ENCODE measurements at places on chromosomes 7 and 10.

DNA sequence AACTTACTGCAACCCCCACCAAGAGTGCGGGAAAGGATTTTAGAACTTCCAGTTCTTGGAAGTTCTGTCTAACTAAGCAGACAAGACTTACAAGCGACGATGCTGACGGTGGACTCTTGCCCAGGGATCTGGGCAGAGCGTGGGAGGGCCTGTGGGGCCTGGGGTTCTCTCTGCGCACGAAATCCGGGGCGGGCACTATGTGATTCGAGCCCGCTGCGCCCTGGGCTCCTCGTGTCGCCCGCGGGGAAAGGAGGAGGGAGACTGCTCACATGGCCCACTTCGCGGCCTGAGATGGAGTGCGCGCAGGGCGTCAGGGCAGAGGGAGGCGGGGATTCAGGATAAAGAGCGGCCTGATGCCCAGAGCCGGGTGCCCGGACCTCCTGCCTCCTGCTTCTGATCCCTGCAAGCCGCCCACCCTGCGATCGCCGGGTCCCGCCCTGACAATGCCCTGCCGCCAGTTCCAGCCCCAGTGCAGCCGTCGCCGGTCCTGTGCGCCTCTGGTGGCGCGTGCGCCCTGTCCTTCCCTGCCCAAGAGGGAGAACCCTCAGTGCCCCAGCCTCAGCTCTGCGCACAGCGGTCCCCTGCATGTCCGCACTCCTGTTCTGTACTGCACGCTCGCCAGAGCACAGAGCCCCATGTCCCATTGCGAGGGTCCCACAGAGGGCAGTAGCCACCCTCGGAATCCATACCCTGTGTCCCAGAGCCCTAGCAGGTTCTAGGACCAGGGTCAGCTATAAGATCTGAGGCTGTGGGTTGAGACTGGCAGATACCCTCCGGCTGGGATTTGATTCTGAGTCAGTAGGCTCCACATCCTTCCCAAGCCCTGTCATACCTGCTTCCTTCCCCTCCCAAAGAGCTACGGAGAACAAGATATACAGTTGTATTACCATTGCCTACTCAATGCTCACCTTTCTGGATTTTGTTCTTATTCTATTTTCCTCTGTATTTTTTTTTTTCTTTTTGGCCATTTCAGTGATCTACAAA is 99.4 kb upstream of the TMEM106B start:
- DNase-seq, result peak; percentile 67

DNA sequence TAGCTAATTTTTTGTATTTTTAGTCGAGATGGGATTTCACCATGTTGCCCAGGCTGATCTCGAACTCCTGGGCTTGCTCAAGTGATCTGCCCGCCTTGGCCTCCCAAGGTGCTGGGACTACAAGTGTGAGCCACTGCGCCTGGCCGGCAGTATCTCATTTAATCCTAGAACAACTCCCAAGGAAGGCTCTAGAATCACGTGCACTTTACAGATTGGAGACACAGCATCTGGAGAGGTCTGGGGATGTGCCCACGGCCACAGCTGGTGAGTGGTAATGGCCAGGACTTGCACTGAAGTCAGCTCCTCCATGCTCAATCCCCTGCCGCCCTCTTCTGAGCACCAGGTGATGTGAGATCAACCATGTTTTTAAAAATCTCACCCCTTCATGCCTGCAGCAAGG is 43.1 kb downstream of the CARD11 start:
- DNase-seq, result no peak

DNA sequence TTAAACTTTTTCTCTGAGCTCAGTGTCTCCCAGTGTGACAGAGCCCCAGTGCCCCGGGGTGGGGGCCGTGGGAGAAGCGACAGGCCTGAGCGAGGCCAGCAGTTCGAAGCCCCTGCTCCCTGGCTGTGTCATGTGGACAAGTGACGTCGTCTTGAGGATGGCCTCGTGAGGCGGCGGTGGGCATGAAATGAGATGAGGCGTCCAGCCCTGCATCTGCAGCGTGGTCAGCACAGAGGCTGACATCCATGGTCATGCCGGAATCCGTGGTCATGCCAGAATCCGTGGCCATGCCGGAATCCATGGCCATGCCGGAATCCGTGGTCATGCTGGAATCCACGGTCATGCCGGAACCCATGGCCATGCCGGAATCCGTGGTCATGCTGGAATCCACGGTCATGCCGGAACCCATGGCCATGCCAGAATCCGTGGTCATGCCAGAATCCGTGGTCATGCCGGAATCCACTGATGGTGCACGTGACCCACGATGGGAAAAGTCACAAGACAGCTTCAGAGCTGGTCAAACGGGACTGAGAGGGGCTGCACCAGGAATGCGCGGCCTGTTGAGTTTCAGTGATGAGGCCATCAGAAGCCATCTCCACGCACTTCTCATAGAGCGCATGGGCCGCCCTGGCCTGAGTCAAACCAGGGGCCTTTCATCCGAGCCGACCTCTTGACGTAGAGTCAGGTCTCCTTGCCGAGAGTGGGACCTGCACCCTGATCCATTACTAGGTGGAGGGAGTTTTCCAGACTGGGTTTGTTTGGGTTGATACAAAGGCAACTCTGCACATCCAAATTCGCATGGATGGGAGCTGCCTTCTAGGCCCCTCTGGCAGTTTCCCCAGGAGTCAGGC is 342.5 kb downstream of the PTPRN2 start:
- DNase-seq, result no peak

GRCh38 chr10:103968441-103969391 is 1.8 kb downstream of the SLK start:
- no peak for DNase-seq

DNA sequence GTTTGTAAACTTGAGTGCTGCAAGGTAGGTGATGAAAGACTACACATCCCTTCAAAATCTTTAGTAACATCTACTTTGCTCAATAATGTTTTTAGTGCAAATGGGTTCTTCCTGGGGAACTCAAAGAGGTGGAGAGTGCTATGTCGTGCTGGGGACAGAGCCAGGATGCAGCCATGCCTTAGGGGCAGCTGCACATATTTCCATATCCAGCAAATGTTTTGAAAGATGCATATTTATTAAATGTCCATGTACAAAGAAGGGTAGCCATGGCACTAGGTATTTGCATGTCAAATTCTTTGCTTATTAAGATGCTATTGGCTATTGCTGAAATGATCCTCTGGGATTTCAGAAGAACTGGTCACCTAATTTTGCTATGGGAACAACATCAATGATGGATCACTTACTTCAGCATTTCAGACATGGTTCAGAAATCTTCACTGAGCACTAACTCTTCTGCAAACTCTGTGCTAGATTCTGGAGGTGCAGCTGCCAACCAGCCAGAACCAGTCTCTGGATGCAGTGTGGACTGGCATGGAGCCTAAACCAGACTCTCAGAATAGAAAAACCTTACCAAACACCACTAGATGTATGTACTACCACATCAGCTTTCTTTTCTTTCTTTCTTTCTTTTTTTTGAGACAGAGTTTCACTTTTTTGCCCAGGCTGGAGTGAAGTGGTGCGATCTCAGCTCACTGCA is 31.7 kb upstream of the DNMBP start:
- no peak for DNase-seq

- DNase-seq, result no peak
Observed at GRCh38 chr10:29576681-29577080, 58.1 kb downstream of the SVIL start.

DNA sequence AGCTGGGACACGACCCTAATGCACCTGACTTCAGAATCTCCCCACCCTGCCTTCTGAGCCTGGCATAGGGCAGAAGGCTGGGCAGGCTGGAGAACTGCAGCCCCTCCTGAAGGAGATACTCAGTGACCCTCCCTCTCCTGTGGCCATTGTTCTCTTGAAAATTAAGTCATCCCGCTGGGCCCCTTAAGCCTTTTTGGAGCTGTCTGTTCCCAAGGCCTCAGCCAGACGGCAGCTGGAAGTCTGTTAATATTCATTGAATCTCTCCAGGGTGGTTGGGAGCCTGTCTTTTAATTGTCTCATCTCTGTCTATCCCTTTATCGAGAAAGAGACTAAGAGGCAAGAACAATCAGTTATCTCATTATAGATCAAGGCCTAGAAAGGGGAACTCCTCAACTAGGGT is 118.1 kb upstream of the PCBD1 start:
- peak; percentile 46 for DNase-seq

- no peak for DNase-seq
Observed at GRCh38 chr10:103154521-103155299, 38.4 kb downstream of the NT5C2 start.

Measured in glutamatergic neuron (in vitro differentiated cells).